ENCODE measurements at places on chromosomes 13 and 19.
A peak's percentile ranks its signal among the peaks of the same experiment; 100 is the strongest.

- no peak for DNase-seq
Observed at GRCh38 chr13:93145199-93145598, 81.4 kb upstream of the GPC6 start.

- DNase-seq = no peak
Observed at GRCh38 chr13:34941436-34941834, 635 bp upstream of the NBEA start.

- DNase-seq = no peak
Observed at GRCh38 chr13:76745261-76746200, 140.7 kb downstream of the KCTD12 start.

- DNase-seq = no peak
Observed at GRCh38 chr13:30334663-30335386, 27.5 kb upstream of the KATNAL1 start.

GRCh38 chr19:21487969-21488368 lies 17.4 kb upstream of the ZNF429 start:
- DNase-seq = no peak

GRCh38 chr19:44620667-44621066 lies 7.3 kb downstream of the IGSF23 start:
- DNase-seq = no peak

DNA sequence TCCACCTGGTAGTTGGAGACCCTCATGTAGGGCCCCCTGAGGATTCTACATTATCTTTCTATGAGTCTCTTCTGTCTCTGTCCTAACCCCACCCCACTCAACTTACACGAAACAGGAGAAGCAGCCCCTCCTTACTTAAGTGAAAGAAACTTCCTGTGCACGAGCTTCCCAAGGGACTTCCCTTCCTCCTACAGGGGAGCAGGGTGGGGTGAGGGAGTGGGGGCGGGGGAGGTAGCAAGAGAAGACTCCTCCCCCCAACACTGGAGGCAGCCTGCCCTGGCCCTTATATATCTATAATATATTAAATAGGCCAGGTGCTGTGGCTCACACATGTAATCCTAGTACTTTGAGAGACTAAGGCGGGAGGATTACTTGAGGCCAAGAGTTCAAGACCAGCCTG lies 5.5 kb upstream of the PDE4C start:
- DNase-seq = no peak

DNA sequence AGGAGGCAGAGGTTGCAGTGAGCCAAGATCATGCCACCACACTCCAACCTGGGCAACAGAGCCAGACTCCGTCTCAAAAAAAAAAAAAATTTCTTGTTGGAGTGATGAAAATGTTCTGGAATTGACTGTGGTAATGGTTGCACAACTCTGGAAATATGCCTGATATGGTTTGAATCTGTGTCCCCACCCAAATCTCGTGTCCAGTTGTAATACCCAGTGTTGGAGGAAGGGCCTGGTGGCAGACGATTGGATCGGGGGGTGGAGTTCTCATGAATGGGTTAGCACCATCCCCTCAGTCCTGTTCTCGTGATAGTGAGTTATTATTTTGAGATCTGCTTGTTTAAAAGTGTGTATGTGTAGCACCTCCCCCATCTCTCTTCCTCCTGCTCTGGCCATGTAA lies 41.1 kb upstream of the MAP3K10 start:
- DNase-seq = no peak

- DNase-seq = no peak
Observed at GRCh38 chr13:74743992-74744391, 609.8 kb upstream of the KLF12 start.

DNA sequence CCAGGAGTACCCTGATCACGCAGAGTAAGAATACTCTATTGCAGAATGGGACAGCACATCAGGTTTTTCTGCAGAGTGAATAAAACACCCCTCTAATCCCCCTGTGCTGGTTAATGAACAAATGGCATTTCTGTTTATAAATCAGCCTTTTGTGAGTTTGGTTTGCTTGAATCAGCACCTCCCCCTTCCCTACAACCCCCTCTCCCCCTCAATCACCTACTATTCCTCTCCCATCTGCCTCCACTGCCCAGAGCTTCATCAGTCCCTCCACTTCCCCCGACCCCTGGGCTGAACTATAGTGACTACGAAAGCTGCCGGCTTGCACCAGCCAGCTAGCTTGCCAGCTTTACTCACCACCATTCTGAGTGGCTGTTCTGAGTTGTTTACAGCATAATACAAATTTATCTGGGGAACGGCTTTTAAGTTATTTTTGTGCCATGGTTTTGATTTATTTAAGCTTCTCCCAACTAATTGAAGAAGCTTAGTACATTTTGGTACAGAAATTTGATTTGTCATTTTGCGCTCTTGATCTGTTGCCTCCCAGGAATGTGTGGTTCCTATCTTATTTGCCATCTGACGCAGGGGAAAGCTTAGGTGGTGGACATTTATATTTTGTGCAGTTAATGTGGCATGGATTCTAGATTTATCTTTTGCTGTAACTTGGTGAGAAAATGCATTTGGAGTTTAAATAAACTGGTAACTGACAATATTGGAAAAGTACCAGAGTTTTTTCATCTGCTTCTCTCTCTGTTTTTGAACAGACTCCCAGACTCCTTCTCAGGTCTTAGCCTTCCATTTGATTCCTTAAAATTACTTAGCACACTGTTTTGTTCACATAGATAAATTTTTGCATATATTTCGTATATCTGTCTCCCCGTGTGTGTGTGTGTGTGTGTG lies 41.7 kb upstream of the WDFY2 start:
- DNase-seq = no peak

GRCh38 chr13:98869408-98870090 lies 108.3 kb downstream of the DOCK9 start:
- DNase-seq = no peak

DNA sequence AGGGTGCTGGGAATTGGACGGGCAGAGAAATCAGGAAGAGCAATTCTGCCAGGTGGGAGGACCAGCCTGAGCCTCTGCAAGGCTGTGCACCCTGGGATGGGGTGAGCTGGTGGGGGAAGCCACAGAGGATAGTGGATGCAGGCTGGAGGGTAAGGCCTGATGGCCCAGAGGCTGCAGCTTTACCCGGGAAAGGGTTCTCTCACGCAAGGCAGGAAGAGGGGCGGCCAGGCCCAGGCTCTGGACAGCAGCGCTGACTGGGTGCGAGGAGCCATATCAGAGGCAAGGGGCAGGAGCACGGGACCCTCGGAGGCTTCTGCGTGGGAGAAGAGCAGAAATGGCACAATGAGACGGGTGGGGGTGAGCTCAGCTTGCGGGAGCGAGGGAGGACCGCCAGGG lies 104.6 kb downstream of the SOX1 start:
- DNase-seq = no peak

DNA sequence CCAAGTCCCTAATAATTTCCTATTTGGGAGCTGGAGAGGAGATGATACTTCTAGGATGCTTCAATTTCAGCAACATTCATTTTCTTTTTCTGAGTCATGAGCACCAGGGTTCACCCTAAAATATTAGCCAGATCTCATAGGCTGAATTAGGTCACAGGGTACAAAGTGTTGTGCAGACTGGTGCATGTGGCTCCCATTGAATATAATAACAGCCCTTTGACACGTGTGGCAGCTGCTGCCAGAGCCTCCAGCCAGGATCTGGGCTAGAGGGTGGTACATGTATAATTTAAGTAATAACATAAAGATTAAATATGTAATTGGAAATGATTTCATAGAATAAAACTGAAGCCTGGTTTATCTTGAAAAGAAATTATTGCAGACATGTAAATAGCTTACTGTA lies 244.9 kb downstream of the ATP8A2 start:
- no peak for DNase-seq

GRCh38 chr19:48418317-48419064 lies 25.0 kb downstream of the GRIN2D start:
- no peak for DNase-seq

DNA sequence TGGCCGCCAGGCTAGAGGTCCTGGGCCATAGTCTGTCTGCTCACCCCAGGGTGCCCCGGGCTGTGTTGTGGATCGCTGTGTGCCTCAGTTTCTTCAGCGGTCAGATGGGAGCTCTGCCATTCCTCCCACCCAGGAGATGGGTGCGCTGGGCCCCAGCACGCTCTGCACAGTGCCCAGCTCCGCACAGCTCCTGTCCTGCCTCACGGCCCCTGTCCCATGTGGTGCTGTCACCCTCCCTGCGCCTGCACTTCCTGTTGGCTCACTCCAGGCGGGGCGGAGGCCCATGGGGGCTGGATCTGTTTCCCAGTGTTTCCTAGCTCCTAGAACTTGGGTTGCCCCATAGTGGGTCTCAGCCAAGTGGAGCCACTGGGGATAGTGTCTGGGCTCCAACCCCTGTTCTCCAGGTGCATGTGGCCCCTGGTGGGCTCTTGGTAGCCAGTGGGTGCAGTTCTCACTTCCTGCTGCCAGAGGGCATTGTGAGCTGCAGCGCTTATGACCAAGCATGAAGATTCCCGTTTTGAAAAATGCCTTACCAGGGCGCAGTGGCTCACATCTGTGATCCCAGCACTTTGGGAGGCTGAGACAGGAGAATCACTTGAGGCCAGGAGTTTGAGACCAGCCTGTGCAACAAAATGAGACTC lies 69.8 kb downstream of the KDM4B start:
- no peak for DNase-seq

DNA sequence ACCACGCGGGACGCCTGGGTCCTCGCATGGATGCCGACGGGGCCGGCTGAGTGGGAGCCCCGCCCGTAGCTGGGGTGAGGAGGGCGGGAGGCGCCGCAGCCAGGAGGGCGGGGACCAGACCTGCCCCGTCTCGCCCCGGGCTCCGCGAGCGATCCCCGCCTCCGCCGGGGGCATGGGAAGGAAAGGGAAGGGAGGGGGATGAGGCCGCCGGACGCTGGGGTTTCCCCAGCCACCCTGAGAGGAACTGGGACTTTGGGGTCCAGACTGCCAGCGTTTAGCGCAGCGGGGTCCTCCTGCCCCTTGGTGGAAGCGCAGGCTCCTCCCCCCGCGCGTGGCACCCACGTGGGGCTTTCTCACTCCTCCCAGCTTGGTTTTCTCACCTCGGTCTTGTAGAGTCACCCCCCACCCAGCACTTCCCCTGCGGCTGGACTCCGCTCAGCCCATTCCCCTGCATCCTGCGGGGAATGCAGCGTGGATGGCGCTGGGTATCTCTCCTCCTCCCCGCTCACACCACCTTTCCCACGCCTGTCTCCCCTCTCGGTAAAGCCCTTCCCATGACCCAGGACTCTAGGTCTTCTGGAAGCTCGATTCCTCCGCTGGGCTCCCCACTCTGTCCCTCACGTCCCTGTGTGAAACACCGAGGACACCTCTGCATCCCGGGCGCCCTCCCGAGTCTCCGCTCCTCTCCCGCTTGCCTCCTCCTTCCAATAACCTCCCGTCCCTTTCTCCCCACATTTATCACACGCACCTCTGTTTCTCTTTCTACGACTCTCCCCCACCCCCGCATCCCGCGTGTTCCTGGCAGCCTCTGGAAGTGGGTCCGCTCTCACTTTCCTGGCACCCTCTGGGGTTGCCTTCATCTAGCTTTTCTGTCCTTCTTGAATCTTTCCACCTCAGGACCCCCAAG lies 2.1 kb downstream of the TGFB1 start:
- peak; percentile 86 for DNase-seq

- DNase-seq = peak; percentile 66
Observed at GRCh38 chr19:38142176-38143035, 81.6 kb downstream of the DPF1 start.

GRCh38 chr19:41264581-41265394 lies 616 bp downstream of the HNRNPUL1 start:
- DNase-seq = peak; percentile 78

DNA sequence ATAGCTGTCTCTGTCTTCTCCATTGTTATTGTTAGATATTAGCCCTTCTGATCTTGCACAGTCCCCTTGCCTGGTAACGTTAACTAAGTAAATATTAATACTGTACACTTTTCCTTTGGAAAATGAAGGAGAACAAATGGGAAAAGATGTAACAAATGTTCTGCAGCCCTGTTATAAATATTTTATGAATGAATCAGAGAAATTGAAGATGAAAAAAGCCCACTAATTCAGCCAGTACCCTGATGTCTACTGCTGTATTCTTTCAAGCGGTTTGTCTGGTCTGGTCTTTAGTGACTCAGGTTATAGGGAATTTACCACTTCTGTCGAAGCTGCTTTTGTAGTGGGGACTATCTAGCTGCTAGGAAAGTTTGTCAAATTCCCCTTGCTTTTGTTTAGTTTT lies 121.0 kb downstream of the COG6 start:
- DNase-seq = no peak

DNA sequence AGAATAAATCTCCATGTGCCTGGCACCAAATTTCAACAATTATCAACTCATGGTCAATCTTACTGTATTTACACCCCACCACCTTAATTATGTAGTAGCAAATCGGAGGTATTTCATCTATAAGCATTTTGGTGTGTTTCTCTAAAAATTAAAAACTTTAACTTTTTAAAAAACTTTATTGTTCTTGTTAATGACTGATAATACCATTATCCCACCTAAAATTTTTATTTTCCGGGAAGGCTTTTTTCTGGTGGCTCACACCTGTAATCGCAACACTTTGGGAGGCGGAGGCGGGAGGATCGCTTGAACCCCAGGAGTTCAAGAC lies 453 bp upstream of the PDCD2L start:
- DNase-seq = no peak

- DNase-seq = no peak
Observed at GRCh38 chr13:23512762-23513395, 57.3 kb upstream of the TNFRSF19 start.

DNA sequence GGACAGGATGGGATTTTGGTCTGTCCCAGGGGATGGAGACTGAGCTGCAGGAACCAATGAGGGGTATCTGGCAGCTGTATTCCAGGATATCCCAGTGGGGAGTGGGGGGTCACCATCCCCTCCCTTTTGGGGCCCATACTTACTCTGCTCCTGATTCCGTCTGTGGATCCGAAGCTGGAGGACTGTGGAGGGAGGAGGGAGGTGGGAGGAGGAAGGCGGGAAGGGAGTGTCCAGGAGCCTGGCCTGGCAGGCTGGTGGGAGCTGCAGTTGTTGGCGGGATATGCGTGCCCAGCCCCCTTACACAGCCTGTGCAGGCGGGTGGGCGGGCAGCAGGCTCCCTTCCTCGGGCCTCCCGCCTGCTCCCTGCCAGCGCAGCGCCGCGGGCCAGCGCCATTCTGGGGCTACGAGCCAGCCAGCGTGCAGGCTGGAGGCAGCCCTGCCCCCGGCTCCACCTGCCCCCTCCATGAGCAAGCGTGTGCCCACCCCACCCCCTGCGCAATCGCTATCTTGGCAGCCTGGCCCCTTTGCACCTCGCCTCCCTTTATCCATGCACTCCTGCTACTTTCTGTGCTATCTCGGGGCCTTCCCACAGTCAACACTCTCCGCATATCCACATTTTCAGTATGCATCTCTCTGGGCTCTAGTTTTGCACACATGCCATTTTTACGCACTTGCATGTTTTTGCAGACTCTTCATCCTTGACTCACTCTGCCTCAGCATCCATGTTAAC lies 2.8 kb downstream of the MAMSTR start:
- DNase-seq = no peak

- no peak for DNase-seq
Observed at GRCh38 chr19:17725422-17726078, 6.3 kb downstream of the MAP1S start.

GRCh38 chr13:29991343-29991742 lies 140.9 kb upstream of the UBL3 start:
- DNase-seq = no peak

- DNase-seq = no peak
Observed at GRCh38 chr13:66462187-66462586, 767.9 kb downstream of the PCDH9 start.
